ENCODE measurements at places on chromosomes 3 and 15. TPM values are rescaled to one million over a fixed set of nuclear protein-coding genes. Genes with fewer than 3 reads are reported as not detected.

GRCh38 chr3:116678853-116679252 lies 30.7 kb upstream of the TUSC7 start:
- DNase-seq, result no peak

- no peak for DNase-seq
Observed at GRCh38 chr3:45969953-45970352, 25.7 kb downstream of the FYCO1 start.

- DNase-seq, result no peak
Observed at GRCh38 chr3:14701676-14702075, 26.7 kb downstream of the C3orf20 start.

GRCh38 chr15:87618203-87618725 lies 638.3 kb downstream of the NTRK3 start:
- no peak for DNase-seq

DNA sequence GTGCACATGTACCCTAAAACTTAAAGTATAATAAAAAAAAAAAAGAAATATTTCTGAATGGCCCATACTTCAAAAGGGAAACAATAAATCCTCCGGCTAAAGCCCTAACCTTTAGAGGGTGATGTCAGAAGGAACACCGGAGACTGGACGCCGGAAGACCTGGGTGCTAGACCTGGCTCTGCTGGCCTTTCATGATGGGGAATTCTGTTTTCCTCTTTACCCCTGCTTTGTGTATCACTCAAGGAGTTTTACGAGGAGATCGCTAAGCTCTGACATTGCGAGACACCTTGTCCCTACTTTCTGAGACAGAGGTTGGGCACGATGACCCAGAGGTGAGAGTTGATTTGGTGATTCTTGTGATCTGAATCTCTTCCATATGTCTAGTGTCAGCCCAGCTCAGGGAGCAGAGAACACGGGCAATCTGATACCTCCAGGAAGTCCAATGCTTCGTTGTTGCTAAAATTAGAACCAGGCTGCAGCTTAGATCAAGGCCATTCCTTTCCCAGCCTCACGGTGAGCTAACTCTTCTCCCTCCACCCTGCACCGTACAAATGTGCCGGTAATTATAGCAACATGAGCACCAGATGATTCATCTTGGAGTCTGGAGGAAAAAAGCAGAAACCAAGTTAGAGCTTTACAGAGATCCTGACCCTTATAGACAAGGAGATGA lies 42.0 kb upstream of the CFAP161 start:
- no peak for DNase-seq

GRCh38 chr3:55935241-55935640 lies 448.1 kb upstream of the WNT5A start:
- DNase-seq, result no peak

DNA sequence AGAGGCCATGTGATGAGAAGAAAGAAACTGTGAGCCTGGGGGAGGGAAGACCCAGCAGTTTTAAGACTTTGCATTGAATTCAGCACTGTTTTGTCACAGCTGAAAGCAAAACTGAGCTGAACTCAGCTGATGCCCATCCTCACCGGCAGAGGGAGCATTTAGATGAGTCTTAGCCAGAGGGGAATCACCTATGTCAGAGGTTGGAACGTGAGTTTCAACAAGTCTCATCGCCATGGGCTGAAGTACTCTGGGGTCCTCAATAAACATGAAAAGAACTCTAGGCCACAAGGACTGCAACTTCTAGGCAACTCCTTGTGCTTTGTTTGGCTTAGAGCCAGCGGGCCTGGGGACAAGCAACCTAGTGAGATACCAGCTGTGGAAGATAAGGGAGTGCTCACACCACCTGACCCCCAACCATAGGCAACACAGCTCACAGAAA lies 324.5 kb downstream of the TBL1XR1 start:
- DNase-seq, result no peak

GRCh38 chr15:25368850-25369249 lies 70.0 kb downstream of the UBE3A start:
- DNase-seq, result no peak

GRCh38 chr3:37308247-37308646 lies 133.9 kb upstream of the LRRFIP2 start:
- no peak for DNase-seq

- DNase-seq, result no peak
Observed at GRCh38 chr3:123186695-123187094, 15.0 kb upstream of the SEC22A start.

GRCh38 chr3:195914648-195915473 lies 6.5 kb upstream of the TNK2 start:
- peak; percentile 93 for DNase-seq

Gene GJD2
- not detected for total RNA-seq

Gene REC114
- not detected for total RNA-seq

Gene ABHD14A
- 14.6 TPM for total RNA-seq

Gene FAM107A
- total RNA-seq, result not detected

Gene LRRN1
- total RNA-seq, result not detected

Gene CACNA2D3
- 0.08 TPM for total RNA-seq

Gene BFSP2
- 1.5 TPM for total RNA-seq

Gene CRYGS
- total RNA-seq, result 2.7 TPM

Gene CILP
- 0.26 TPM for total RNA-seq

Gene SERINC4
- total RNA-seq, result 0.32 TPM

Data from T-helper 17 cell (primary cell).